ENCODE measurements at places on chromosomes 16 and 17. TPM values are rescaled to one million over a fixed set of nuclear protein-coding genes. Genes with fewer than 3 reads are reported as not detected.

The TMEM132E gene
- total RNA-seq, result not detected

The SLC52A1 gene
- total RNA-seq, result not detected

DNA sequence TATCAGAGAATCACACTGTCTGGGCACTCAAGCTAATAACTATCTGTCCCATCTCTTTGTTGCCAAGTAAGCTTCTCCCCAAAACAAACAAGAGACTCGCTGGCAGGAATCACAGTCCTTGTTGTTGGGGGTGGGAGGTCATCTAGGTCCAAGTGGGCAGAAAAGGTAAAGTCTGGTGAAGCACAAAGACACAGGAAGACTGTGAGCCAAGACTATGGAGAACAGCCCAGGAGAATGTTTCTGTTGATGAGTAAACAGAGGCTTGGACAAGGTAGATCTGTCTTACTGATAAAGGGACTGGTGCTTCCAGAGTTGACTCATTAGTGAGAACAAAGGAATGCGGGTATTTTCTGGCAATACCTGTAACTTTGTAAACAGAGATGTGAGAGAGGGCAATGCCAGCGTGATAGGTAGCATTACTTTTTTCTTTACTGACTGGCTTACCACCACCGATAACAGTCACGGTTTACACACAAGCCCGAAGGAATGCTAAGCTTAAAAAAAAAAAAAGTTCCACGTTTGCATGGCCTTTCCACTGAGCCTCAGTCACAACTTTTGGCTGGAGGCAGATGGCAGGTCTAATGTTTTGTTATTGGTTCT lies 11.5 kb upstream of the MMD start:
- H3K27me3 ChIP-seq, result no peaks in the 10 kb centered on the region
- DNase-seq, result peak; percentile 32
- peak overlapping the region; percentile 64 for H3K27ac ChIP-seq
- no peak overlapping the region for H3K4me3 ChIP-seq
- peaks cover 25% of the 10 kb centered on the region for H3K4me1 ChIP-seq

DNA sequence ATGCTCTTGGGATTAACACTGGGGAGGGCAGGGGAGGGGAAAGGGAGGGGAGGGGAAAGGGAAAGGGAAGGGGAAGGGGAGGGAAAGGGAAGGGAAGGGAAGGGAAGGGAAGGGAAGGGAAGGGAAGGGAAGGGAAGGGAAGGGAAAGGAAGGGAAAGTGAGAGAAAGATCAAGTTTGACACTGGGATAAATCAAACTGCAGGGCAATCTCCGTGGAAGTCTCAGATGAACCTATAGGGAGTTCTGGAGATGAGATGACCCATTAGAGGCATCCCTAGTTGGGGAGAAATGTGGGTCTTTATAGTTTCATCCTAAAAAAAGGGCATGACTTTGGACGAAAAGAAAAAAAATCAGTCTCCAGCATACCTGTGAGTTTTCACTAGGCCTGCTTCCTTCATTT lies 2.2 kb downstream of the KRTAP4-12 start:
- no peaks in the 10 kb centered on the region for H3K36me3 ChIP-seq
- no peaks in the 10 kb centered on the region for H3K4me1 ChIP-seq
- no peaks in the 10 kb centered on the region for H3K27me3 ChIP-seq
- DNase-seq, result no peak

The TUBB3 gene
- 2.9 TPM for total RNA-seq

The SHMT1 gene
- 16.5 TPM for total RNA-seq

- H3K4me1 ChIP-seq, result no peaks in the 10 kb centered on the region
- H3K36me3 ChIP-seq, result no peaks in the 10 kb centered on the region
- H3K27me3 ChIP-seq, result no peaks in the 10 kb centered on the region
- H3K27ac ChIP-seq, result no peak overlapping the region
- no peak overlapping the region for H3K4me3 ChIP-seq
Observed at GRCh38 chr17:32112416-32112815, 29.9 kb upstream of the RHOT1 start.

DNA sequence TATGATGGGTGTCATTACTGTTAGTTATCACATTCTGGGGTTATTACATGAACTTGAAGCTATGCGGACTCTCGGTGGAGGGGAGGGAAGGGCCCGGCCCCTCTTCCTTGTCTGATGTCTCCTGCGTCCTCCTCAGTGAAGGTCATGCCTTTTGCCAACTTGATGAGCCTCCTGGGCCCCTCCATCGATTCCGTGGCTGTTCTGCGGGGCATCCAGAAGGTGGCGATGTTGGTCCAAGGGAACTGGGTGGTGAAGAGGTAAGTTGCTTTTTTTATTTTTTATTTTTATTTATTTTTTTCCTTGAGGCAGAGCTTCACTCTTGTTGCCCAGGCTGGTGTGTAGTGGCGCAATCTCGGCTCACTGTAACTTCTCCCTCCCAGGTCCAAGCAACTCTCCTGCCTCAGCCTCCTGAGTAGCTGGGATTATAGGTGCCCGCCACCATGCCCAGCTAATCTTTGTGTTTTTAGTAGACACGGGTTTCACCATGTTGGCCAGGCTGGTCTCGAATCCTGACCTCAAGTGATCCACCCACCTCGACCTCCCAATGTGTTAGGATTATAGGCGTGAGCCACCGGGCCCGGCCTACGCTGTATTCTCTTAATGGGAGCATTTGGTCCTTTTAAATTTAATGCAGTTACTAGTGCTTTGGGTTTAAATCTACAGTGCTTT lies 21.6 kb downstream of the POLR3E start:
- H3K27me3 ChIP-seq, result no peaks in the 10 kb centered on the region
- H3K4me1 ChIP-seq, result peaks cover 7% of the 10 kb centered on the region
- DNase-seq, result no peak
- H3K36me3 ChIP-seq, result peaks cover 37% of the 10 kb centered on the region

The THRA gene
- 37.9 TPM for total RNA-seq

- no peaks in the 10 kb centered on the region for H3K27me3 ChIP-seq
- H3K4me1 ChIP-seq, result no peaks in the 10 kb centered on the region
- H3K4me3 ChIP-seq, result no peak overlapping the region
- no peak overlapping the region for H3K27ac ChIP-seq
Observed at GRCh38 chr17:11279776-11280344, 38.8 kb downstream of the SHISA6 start.

DNA sequence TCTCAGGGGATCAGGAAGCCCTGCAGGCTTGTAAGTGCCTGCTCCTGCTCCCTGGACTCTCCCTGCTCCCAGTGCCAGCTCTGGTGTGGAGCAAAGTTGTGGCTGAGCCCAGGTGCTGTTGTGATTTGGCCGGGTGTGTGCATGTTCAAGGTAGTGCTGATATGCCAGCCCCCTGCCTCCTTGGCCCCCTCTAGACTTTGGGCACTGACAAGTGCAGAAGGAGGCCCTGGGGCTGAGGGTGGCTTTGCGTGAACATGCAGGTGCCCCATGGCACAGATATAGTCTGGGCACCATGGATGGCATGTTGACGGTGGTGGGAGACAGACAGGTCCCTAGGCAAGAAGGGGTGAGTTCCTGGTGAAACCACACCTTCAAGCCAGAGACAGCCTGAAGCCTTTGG lies 441.6 kb upstream of the CDH8 start:
- H3K27ac ChIP-seq, result no peak overlapping the region
- no peaks in the 10 kb centered on the region for H3K36me3 ChIP-seq
- no peak overlapping the region for H3K4me3 ChIP-seq
- no peaks in the 10 kb centered on the region for H3K27me3 ChIP-seq
- H3K4me1 ChIP-seq, result no peaks in the 10 kb centered on the region
- DNase-seq, result no peak

The MYH1 gene
- total RNA-seq, result not detected

GRCh38 chr16:66357523-66357928 lies 9.0 kb upstream of the CDH5 start:
- no peak overlapping the region for H3K27ac ChIP-seq
- no peaks in the 10 kb centered on the region for H3K27me3 ChIP-seq
- no peaks in the 10 kb centered on the region for H3K36me3 ChIP-seq

GRCh38 chr16:29744541-29745101 lies 1.2 kb downstream of the C16orf54 start:
- no peak overlapping the region for H3K27ac ChIP-seq
- H3K36me3 ChIP-seq, result no peaks in the 10 kb centered on the region
- no peaks in the 10 kb centered on the region for H3K4me1 ChIP-seq
- no peak overlapping the region for H3K4me3 ChIP-seq
- no peak for DNase-seq

- H3K4me1 ChIP-seq, result no peaks in the 10 kb centered on the region
- H3K4me3 ChIP-seq, result no peak overlapping the region
- H3K27me3 ChIP-seq, result no peaks in the 10 kb centered on the region
- no peak overlapping the region for H3K27ac ChIP-seq
Observed at GRCh38 chr17:7982666-7983065, 19.7 kb upstream of the GUCY2D start.

DNA sequence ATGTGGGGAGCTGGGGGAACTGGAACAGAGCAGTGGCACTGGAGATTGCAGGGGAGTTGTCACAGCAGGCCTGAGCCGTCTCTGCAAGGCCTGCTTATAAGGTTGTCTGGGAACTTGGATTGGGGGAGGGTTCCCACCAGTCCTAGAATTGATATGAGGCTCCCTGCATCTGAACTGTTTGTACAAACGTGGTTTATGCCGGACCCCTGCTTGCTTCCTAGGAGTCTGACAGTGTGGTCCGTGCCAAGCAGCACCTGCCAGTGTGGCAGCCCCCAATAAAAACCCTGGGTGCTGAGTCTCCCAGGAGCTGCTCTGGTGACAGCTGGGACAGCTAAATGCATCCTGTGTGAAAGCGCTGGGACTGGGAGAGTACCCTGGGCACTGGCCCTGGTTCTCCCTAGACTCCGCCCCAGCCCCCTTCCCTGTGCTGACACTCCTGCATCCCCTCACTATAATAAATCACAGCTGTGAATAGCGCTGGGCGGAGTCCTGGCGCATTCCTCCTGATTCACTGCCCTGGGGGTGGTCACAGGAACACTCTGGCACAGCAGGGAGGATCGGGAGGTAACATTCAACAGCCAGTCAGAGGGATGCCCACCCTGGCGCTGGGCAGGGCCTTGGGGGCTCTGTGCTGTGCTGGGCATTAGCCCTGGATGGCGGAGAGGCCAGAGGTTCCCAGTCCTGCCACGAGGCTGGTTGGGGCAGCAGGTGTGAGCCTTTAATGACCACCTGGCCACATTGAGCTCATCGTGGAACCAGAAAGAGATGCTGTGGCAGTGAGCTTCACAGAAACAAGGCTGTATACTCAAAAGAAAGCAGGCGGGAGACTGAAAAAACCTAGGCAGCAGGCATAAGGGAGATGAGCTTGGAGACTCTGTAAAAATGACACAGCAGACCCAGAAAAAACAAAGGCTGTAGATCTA lies 45.6 kb downstream of the RMI2 start:
- DNase-seq, result no peak
- H3K36me3 ChIP-seq, result no peaks in the 10 kb centered on the region
- peaks cover 15% of the 10 kb centered on the region for H3K4me1 ChIP-seq

The ALDH3A1 gene
- total RNA-seq, result 0.33 TPM

DNA sequence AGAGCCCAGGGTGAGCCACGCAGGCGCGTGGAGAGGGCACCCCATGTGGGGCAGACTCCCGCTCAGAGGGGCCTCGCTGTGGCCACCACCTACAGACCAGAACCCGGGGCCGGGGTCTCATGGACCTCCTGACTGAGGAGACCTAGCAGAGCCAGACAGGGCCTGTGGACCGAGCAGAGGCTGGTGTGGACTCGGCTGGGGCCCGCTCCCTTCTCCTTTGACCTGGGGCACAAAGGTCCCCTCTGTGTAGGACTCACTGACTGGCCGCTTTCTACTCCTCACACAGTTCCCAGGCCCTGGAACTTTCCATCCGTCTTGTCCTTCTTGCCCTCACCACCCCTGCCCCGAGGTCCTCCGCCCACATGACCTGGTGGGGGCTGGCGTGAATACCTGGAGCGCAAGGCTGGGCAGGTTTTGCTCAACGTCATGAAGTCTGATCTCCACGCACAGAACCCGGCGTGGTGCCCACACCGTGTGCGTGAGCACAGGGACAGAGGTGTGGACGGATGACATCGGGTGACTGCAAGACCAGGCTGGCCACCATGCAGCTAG lies 44.7 kb upstream of the ACSF3 start:
- no peak overlapping the region for H3K4me3 ChIP-seq
- no peak overlapping the region for H3K27ac ChIP-seq
- no peaks in the 10 kb centered on the region for H3K4me1 ChIP-seq

The KRTAP4-9 gene
- not detected for total RNA-seq

- H3K4me3 ChIP-seq, result no peak overlapping the region
- no peaks in the 10 kb centered on the region for H3K27me3 ChIP-seq
- no peak for DNase-seq
- peaks cover 6% of the 10 kb centered on the region for H3K4me1 ChIP-seq
- H3K27ac ChIP-seq, result no peak overlapping the region
- no peaks in the 10 kb centered on the region for H3K36me3 ChIP-seq
Observed at GRCh38 chr17:9140550-9141424, 119.5 kb downstream of the NTN1 start.

GRCh38 chr17:14351493-14351892 lies 50.6 kb downstream of the HS3ST3B1 start:
- H3K36me3 ChIP-seq, result no peaks in the 10 kb centered on the region
- H3K4me1 ChIP-seq, result no peaks in the 10 kb centered on the region
- H3K27me3 ChIP-seq, result no peaks in the 10 kb centered on the region
- no peak overlapping the region for H3K4me3 ChIP-seq

The PRSS33 gene
- total RNA-seq, result not detected

GRCh38 chr16:24774510-24774909 lies 45.1 kb downstream of the TNRC6A start:
- DNase-seq, result no peak
- H3K4me1 ChIP-seq, result peaks cover 48% of the 10 kb centered on the region
- H3K36me3 ChIP-seq, result no peaks in the 10 kb centered on the region
- H3K27me3 ChIP-seq, result no peaks in the 10 kb centered on the region
- H3K4me3 ChIP-seq, result no peak overlapping the region

The NLE1 gene
- 12.9 TPM for total RNA-seq

Data from body of pancreas (tissue), 4 donors.